ENCODE measurements at places on chromosomes 12 and 14.

GRCh38 chr12:127542391-127542790 is 724.6 kb upstream of the TMEM132C start:
- DNase-seq = no peak

GRCh38 chr14:51884086-51884927 is 23.9 kb downstream of the GNG2 start:
- no peak for DNase-seq

DNA sequence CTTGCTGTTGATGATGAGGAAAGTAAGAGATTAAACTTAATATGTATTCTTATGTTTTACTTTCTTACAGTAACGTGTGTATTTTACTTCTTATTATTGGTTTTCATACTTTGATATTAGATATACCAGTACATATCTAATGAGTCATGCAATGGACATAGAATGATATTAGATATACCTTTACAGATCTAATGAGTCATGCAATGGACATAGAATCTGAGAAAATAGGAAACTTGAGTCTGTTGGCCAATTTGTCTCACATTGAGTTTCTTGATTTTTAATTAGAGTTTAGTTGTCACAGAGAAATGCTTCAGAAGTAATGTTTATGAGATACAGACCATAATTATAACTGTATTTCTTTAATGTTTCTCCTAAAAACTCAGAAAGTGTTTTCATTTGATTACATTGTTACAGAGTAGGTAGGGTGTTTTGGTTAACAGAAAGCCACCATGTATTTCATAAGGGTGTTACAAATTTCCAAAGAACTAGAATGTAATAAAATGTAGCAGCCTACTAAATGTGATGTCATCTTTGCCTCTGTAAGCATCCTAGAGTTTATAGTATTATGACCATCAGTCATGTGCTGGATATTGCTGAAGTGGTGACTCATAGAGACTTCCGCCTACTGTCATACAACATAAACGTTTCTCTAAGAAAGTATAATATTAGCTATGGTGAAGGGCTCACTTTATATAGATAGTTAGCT is 3.0 kb downstream of the GAS2L3 start:
- no peak for DNase-seq

- DNase-seq = no peak
These were observed 1004.2 kb upstream of the SEL1L start for GRCh38 chr14:82537831-82538230.

DNA sequence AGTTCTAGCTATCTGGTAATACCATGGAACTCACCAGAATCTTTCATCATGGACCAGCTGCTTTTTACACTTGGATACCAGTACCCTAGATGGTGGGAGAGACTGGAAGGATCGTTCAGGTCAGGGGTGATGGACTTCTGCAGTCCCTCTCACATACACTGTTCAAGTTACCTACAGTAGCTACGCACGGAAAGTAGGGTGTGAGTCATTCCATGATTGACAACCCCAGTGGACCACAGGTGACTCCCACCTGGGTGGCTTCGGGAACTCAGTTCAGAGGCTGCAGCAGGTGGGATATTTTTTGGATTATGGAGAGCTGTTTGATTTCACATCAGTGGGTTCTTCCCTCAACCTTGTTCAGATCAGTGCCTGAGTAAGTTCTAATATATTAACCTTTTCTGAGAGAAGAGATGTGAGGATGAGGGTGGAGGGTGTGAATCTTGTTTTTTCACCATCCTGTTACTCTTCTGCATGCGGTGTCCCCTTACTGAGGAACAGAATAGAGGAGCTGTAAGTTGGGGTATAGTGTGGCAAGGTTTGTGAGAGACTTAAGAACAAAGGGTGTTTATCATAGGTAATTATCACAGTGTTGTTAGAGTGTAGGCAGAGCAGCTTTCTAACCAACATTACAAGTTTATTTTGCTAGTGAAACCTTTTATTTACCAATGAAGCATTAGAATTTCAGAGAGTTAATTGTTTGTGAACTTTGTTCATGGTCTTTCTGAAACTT is 39.6 kb downstream of the PRKCH start:
- DNase-seq = no peak

DNA sequence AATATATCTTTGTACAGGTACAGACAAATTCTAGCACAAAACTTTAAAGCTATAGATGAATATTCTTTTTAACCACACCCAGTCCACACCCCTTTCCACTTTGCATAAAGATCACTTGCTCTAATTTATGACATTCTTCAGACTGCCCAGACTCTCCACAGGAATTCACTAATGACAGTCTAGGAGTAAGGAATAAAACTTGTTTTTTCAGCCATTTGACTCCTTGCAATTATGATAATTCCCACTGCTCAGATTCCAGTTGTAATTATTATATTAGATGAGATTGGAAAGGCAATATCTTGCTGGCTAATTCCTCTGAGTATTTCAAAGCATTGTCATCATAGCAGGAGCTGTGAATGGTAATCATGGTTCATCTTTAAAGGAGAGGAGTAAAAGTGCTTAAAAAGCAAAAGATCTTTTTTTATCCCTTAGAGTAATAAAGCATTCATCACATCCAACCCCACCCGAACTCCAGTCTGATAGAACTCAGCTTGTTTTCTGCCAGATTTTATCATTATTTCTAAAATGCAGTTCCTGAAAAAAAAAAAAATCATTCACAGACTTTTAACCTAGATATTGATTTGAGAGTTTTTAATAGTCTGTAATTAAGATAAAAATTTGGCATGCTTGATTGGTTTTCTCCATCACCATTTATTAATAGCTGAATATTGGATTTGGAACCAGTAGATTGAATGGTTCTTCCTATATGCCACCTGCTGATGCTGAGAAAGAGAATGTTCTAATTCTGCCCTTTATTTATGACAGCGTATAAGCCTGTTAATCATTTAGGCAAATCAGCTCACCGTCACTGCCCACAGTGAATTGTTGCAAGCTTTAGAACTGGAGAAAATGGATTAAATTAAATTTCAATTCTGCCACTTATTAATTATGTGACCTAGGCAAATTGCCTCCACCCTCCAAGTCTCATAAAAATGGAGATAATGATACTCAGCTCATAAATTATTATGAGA is 93.9 kb upstream of the RASSF8 start:
- DNase-seq = no peak

All from DMS 273 treated with DMSO at 0.1 percent for 48 hours (cell line).